ENCODE measurements at places on chromosomes 2 and 18.

DNA sequence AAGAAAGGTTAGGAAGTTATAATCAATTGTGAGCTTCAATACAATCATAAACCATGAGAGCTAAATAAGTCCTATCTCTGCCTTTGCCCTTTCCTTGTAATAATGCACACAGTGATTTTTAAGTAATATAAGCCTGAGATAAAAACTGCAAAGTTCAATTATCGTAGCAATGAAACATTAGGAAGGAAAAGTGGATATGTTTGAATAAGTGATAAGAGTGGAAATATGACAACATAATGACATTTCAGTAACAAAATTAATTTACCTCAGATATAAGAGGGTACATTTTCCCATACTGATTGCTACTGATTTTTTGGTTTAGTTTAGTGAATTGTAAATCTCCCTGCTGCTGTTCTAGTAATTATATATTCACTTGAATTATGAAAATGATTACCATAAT is 164.2 kb upstream of the FANCL start:
- DNase-seq: no peak

DNA sequence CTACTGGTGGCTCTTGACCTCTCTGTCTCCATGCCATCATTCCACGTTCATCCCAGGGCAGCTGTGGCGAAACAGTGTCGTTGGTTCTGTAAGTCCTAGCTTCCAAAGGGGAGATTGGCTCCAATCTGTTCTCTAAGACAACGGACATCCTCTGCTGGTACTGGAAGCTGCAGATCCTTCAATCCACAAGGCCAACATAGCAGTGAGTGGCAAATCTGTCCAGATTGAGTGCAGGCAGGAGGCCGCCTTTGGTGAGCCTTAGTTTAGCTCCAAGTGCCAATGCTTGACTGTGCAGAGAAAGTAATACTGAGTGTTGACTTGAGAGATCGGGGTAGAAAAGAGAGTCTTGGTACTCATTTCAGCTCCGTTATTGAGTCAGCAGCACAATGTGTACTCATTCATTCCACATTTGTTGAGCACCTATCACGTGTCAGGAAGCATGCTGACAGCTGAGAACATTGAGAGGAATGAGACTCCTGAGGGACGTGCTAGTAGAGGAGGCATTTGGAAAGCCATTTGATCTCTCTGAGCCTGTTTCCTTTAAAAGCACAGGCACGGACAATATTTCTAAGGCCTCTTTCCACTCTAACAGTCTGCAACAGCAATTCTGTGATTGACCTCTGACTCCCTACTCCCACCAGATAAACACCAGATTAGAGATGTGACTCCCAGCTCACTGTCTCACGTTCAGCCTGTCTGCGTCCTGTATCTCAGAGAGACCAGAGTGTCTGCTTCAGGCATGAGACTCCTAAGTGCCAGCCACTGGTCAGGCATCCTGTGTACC is 306.0 kb downstream of the CLIP4 start:
- DNase-seq: peak; percentile 4

DNA sequence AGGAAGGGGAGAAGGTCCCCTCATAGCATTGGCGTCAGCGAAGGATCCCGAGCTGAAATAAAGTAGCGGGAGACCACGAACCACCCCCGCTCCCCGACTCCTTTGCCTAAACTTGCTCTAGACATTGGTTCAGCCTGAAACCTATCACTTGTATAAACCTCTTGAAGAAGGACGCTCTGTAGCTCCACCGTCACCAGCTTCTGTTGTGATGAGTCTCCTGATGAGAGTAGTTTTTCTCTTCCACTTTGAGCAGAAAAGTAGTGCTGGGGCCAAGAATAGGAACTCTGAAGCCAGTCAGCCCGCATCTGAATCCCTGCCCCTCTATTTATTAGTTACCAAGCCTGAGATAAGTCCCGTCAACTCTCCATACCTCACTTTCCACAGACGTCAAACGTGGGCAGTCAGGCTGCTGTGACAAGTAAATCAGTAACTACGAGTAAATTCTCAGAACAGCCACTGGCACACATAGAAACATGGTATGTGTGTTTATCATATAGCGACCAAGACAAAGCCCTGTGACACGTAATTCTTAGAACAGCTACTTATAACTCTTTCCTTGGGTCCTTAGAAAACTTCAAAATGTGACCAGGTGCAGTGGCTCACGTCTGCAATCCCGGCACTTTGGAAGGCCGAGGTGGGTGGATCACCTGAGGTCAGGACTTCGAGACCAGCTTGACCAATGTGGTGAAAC is 61.7 kb downstream of the CD226 start:
- DNase-seq: no peak

DNA sequence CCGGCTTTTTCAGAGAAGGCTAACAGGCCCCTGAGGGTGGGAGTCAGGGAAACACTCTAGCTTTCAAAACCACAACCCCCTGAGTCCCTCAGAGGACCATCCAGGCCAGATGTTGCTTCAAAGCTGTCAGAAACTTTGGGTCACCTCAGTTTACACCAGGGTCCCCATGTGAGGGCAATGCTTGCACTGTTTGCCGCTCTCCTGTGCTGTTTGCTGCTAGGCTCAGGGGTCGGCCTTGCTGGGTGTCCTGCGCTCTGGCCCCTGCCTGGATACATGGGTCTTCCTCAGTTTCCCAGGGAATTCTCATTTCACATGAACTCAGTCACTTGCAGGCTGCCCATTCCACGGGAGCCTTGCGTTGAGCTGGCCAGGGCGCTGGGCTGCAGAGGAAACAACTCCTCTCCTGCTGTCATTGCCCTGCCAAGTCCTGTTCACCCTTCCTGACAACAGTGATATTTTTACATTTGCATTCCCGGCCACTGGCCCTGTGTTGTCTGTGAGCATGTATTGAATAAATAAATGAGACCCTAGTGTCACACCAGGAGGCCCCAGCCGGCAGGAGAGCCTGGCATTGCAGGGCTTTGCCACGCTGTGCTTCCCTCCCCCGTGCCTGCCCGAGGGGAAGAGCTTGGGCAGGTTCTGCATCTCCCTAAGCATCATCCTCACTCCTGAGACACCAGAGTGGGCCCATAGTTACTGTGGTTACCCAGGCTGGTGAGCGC is 73.2 kb upstream of the RAB6C start:
- DNase-seq: no peak

DNA sequence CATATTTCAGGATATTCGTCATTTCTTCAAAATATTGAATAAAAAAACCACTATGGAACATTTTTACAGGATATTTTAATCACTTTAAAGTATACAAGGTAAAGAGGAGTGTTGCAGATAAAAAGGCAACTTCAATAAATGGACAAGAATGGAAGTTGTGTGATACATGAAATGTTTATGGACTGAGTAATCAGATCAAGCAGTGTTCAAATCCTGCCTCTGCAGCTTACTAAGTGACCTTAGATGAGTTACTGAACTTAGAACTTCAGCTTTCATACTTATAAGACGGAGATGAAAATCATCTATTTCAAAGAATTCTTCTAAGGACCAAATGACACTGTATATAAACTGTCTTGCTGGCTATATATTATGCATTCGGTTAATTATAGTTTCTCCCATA is 87.2 kb downstream of the LNPK start:
- no peak for DNase-seq

DNA sequence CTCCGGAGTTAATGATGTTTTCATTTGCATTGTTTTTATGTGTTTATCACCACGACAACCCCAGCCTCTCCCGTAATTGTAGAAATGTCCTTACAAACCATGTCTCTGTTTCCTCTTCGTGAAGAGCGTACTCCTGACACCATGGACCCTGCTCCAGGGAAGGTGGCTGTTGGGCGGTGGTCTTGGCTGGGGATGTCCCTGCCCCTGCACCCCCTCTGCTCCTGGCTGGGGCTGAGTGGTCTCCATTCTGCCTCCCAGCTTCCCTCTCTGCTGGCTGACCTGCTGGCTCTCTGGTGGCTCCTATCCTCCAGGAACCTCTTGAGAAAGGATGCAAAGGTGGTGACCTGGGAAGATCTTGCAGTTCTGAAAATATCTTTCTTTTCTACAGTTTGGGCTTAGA is 81.1 kb downstream of the ASB1 start:
- DNase-seq: no peak

DNA sequence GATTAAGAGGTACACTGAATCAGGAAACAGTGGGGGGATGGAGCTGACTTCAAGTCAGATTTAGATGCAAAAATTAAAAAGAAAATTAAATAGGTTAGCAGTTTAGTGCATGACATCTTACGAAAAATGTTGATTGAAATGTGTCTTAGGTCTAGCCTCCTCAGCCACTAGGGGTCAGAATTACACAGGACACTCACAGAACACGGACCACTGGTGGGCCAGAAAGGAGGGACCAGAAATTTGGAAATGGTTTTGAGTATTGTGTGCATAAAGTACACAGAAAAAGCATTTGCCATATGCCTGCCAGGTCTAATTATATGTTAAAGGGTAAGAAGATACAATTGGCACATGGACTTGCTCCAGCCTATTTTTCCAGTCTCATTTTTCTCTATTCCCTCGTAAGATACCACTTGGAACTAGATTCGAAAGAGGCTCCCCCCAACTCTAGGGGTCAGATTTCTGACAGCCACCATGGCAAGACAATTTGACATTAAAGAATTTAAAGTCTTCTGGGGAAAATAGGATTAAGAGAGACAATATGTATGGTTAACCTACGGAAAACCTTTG is 550.2 kb upstream of the SETBP1 start:
- DNase-seq: no peak

DNA sequence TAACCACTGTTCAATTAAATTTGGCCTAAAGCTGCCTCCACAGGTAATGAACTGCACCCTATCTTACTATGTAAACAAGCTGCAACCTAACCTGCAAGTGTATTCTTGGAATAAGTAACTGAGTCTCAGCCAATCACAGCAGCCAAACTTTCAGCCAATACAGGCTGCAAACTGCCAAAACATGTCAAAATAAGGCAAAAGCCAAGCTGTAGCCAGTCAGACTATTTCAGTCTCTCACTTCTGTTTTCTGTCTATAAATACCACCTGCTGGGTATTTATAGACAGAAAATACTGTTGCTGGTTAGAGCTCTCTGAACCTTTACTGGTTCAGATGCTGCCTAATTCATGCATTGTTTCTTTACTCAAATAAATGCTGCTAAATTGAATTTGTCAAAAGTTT is 14.3 kb downstream of the C2orf76 start:
- no peak for DNase-seq

DNA sequence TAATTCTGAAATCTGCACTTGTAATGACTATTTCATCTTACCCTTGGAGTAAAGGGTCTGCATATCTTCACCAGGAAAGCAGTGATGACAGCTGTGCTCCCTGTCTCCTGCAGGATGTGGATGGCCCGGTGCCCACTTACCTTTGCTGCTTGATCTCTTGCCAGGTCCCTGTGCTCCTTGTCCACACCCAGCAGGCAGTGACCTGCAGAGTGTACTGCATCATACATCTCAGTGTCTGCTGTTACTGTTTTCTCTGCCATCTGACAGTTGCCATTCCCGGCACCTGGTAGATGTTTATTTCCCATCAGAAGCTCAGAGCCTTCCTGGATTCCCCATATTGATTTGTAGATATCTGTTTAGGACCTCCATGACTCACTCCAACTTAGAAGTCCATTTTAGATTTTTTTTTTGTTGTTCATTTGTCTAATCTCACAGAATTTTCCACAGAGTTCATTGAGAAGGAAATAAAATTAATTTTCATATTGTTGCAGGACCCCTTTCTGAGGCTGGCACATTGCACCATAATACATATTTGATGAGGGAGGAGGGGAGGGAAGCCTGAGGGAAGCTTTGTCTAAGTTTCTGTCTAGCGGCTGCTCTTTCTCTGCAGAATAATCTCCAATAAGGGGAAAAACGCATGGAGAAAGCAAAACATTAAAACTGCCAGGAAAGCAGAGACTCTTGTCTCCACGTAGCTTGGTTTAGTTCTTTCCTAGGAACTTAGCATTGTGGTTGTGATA is 697.5 kb upstream of the RAB6C start:
- DNase-seq: no peak

DNA sequence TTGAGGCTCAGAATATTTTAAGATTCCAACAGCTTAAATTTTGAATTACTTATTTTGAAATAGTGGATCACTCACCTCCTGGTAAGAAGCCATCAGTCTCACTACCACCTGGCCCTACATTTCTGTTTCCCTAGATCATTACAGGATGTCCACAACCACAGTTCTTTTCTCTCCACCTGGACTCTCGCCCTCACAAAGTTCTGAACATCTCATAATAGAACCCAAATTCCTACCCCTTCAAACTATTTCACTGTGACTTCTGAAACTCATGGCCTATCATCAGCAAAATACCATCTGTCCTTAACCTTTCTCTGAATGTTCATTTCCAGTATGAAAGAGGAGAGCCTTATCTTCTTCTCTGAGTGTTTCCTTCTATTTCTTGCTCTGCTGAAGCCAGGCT is 299.2 kb upstream of the MGAT5 start:
- DNase-seq: no peak

DNA sequence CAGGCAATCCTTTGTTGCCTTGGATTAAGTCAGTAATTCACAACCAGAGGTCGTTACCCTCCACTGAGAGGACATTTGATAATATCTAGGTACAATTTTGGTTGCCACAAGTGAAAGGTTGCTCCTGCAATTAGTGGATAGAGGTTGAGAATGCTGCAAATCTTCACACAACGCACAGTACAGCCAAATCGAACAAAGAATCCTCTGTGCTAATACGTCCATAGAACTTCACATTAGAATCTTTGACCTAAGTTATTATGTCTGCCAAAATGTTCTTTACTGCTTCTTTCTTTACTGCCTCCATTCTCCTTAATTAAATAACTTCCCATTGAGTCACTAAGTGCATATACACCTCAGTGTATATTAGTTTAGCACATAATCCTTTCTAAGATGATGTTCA is 879.5 kb downstream of the TRIB2 start:
- no peak for DNase-seq

GRCh38 chr18:54734059-54734458 is 94.2 kb upstream of the RAB27B start:
- DNase-seq: no peak

DNA sequence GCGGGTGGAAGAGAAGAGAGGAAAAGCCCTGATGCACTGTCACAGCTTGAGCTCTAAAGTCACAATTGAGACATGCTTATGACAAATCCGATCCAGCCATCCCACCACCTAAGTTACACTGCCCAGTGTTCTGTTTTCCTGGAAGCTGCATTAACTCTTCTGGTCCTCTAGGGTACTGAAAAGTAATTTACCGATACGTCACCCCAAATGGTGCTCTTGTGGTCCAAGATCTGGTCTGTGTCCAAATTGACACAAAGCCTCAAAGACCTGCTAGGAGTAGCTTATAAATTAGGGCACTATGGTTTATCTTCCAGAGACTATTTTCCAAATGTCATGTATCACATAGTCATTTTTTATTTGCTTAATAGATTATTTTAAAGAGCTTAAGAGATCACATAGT is 186.7 kb upstream of the ETAA1 start:
- no peak for DNase-seq

GRCh38 chr2:159204381-159205144 is 81.9 kb downstream of the WDSUB1 start:
- no peak for DNase-seq

Data from cerebellar nuclear complex (tissue), 1 donor.